ENCODE measurements at places on chromosomes 12 and 14.

DNA sequence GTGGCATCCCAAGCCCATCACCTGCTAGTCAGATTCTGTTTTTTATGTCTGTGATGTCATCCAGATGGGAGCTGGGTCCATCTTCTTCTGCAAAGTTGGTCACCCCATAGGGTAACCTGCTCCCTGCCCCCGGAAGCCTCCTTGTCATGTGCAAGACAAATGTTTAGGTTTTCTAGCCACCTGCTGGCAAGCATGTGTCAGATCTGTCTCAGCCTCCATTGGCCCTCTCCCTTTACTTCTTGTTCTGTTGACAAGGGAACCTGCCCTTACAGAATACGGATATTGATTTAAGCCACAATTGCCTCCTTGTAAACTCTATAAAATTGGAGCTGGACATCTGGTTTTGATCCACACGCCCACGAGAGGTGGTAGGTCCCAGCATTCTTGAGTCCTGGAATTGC is 7.5 kb downstream of the NTF3 start:
- no peak for DNase-seq

GRCh38 chr12:99039367-99040120 is 394.5 kb downstream of the APAF1 start:
- DNase-seq, result no peak

DNA sequence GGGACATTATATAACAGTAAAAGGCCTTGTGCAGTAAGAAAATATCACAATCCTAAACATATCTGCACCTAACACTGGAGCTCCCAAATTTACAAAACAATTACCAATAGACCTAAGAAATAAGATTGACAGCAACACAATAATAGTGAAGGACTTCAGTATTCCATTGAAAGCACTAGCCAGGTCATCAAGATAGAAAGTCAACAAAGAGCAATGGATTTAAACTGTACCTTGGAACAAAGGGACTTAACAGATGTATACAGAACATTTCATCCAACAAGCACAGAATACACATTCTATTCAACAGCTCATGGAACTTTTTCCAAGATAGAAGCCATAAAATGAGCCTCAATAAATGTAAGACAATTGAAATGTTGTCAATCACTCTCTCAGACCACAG is 209.5 kb upstream of the ARHGAP5 start:
- no peak for DNase-seq

DNA sequence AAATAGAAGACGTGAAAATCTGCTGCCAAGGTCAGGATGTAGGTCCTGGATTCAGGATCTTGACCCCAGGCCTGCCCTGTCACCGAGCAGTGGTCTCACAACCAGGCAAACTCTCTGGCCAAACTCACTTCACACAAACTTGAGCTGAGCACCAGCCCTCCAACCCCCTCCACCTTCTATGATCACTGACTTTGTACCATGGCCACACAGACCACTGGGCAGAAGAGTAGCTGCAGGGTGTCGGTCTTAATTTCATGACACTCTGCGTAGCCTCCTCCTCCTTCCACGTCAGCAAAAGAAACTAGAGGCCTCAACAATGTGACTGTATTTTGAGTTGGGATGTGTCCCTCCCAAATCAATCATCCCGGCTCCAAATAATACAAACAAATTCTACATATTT is 7.2 kb upstream of the TBX3 start:
- no peak for DNase-seq

DNA sequence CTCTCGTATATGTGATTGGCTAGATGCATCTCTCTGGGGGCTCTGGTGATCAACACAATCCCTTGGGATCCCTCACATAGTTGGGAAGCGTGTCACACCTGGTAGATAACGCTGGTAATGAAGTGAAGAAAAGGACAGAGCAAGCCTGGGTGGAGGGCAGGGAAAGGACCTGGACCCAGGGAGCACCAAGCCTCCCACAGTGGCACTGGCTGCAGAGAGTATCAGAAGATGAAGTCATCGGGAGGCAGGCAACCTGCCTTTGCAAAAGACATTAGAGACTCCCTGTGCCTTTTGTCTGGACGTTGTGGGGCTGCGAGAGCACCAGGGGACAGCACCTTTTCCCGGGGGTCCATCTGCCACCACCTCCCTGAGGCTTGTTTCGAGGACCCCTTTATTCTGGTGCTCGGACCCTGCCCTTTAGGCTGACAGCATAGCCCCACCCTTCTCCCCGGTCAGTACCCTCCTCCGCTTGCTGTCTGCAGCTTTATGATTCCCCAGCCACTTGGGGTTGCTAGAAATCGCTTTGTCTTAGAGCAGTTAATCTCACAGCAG is 116.4 kb downstream of the EML1 start:
- DNase-seq, result no peak

GRCh38 chr14:23186913-23187654 is 3.6 kb upstream of the SLC7A8 start:
- DNase-seq, result peak; percentile 70

GRCh38 chr12:58976146-58976545 is 55.8 kb upstream of the LRIG3 start:
- no peak for DNase-seq

GRCh38 chr12:113241191-113242025 is 20.1 kb downstream of the TPCN1 start:
- DNase-seq, result no peak

- no peak for DNase-seq
Observed at GRCh38 chr12:49367381-49368239, at the start of gene SPATS2. Gene SPATS2, plus strand, starts transcription at chr12:49367462. Its CDS starts 93,551 bp downstream, at chr12:49461013.

DNA sequence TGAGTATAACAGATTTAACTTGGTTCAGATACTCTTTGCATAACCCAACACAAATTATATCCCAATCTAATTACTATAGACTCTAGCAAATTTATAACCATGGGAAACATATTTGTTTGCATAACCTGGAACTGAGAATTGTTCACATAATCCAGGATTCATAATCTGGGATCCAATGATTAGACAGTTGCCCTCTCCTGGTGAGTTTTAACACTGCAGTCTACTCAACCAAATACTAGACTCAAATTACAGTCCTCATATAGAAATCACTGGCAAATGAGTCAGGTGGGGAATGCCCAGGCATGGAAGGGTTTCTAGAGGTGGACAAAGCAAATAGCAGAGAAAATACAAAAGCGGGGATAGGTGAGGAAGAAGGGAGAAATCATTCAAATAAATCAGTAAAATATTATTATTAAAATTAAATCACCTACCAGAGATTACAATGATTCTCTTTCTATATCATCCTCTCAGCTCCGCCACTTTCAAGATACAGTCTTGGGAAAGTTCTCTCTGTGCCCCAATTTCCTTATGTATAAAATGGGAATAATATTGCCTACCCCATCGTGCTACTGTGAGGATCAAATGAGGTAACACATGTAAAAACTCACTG is 9.4 kb downstream of the GCH1 start:
- peak; percentile 54 for DNase-seq

DNA sequence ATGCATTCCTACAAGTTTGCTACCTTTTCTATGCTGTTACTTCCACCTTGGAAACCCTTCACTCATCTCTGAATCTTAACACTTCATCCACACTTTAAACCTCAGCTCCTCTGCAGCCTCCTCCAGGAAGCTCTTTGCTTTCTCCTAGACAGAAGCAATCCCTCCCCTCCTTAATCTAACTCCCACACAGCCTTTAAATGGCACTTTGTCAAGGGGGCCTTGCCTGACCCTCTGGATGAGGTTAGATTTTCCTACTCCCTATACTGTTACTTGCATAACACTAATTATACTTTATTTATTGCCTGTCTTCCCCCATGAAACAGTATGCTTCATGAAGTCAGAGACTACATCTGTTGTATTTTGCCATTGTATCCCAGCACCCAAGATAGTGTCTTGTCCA is 394.6 kb downstream of the MED13L start:
- DNase-seq, result no peak

DNA sequence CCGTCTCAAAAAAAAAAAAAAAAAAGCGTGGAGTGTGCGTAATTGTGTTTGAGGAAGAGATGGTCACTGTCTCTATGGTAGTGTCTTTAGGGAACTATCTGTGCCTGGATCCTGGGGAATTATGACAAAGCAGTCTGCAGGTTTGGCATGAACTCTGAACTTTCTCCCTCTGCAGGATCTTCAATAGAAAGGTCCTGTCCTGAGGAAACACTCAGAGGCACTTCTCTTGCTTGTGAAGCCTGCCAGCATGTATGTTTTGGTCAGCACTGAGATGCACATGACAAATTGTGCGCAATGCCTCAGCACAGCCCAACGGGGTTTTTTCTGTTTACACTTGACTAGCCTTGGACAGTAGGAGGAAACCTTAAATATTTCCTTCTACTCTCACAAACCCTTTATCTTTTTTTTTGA is 46.6 kb downstream of the ATF7 start:
- no peak for DNase-seq

- no peak for DNase-seq
Observed at GRCh38 chr12:93762059-93762719, 85.0 kb downstream of the CRADD start.

- DNase-seq, result no peak
Observed at GRCh38 chr12:45518291-45519235, 210.9 kb upstream of the ARID2 start.

Measured in LoVo (cell line).